ENCODE measurements at places on chromosomes 7 and 10. TPM values are rescaled to one million over a fixed set of nuclear protein-coding genes. Genes with fewer than 3 reads are reported as not detected.

SPDYE1 gene
- total RNA-seq, result not detected

ENTPD7 gene
- 3.3 TPM for total RNA-seq

OPN1SW gene
- total RNA-seq, result not detected

ALDH18A1 gene
- total RNA-seq, result 69.5 TPM

ST8SIA6 gene
- total RNA-seq, result 0.38 TPM

MOGAT3 gene
- not detected for total RNA-seq

VIPR2 gene
- 0.56 TPM for total RNA-seq

TEX36 gene
- total RNA-seq, result not detected

VSTM2A gene
- not detected for total RNA-seq

FAM13C gene
- not detected for total RNA-seq

FGFBP3 gene
- 1.2 TPM for total RNA-seq

PTPRN2 gene
- total RNA-seq, result 0.51 TPM

CARD11 gene
- 108 TPM for total RNA-seq

GRID1 gene
- not detected for total RNA-seq

PTPRE gene
- total RNA-seq, result 34.0 TPM

DDC gene
- total RNA-seq, result not detected

ANXA11 gene
- total RNA-seq, result 237 TPM

C10orf90 gene
- total RNA-seq, result not detected

STEAP1B gene
- total RNA-seq, result not detected
